SJCRH30 (cell line): ENCODE measurements at places on chromosomes 16 and 17. TPM values are rescaled to one million over a fixed set of nuclear protein-coding genes. Genes with fewer than 3 reads are reported as not detected.

TAT gene
- not detected in 2 replicates for total RNA-seq

KRT33A gene
- total RNA-seq = not detected in 2 replicates

PPM1E gene
- 2.7 and 3.2 TPM in 2 replicates for total RNA-seq

ZFP1 gene
- total RNA-seq = 8.4 and 10.9 TPM in 2 replicates

DNA sequence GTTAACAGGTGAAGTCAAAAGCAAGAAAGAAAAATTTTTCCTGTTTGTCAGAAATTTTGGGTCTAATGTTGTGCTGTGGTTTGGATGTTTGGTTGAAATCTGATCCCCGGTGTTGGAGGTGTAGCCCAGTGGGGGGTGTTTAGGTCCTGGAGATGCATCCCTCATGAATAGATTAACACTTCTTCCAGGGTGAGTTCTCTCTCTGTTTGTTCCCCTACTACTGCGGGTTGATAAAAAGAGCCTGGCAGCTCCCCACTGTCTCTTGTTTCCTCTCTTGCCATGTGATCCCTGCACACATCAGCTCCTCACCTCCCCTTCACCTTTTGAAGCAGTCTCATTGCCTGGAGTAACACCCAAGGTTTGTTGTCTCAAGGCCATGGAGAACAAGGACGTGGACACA lies 14.6 kb upstream of the CDH8 start:
- H3K36me3 ChIP-seq = no peaks in the 10 kb centered on the region
- no peak for DNase-seq
- H3K4me1 ChIP-seq = no peaks in the 10 kb centered on the region
- H3K4me3 ChIP-seq = no peak overlapping the region

DNA sequence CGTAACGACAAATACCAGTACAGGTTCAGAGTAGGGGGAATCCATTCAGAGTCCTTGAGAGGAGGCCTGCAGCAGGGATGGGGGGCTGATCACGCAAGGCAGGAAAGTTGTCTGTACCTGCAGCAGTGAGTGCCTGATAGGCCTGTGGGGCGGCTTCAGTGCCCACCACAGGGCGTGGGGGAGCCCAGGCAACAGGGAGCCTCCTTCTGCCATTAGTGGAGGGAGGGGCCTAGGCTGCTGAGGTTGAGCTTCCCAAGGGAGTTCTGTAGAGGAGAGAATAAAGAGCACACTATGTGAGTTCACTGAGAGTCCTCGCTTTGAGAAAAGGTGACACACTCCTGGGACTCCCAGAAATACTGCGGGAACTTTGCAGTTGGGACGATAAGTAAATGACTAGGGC lies 134.6 kb downstream of the SPECC1 start:
- no peak for DNase-seq
- H3K36me3 ChIP-seq = no peaks in the 10 kb centered on the region
- H3K27me3 ChIP-seq = 0 out of 2 replicates have a peak, but pooled peaks cover 3% of the 10 kb centered on the region
- H3K4me1 ChIP-seq = no peaks in the 10 kb centered on the region
- no peak overlapping the region for H3K27ac ChIP-seq

DNA sequence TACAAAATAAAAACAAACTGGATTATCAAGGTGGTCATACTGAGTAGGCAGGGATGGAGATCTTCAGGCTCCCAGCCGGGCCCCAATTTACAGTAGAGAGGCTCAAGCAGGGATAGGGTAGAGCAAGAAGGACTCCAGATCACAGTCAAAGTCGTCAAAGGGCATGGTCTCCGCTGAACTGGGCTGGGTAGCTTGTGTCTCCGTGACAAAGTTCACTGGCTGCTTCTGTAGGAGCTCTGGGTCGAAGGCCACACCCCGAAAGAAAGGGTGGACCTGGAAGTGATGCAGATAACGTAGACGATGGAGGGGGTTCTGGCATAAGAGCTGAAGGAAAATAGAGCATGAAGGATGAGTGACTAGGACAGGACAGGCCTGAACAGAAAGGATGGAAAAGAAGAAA lies 3.6 kb downstream of the RSKR start:
- no peak overlapping the region for H3K4me3 ChIP-seq
- DNase-seq = no peak
- H3K4me1 ChIP-seq = no peaks in the 10 kb centered on the region
- no peaks in the 10 kb centered on the region for H3K27me3 ChIP-seq
- peaks cover 35% of the 10 kb centered on the region for H3K36me3 ChIP-seq

DNA sequence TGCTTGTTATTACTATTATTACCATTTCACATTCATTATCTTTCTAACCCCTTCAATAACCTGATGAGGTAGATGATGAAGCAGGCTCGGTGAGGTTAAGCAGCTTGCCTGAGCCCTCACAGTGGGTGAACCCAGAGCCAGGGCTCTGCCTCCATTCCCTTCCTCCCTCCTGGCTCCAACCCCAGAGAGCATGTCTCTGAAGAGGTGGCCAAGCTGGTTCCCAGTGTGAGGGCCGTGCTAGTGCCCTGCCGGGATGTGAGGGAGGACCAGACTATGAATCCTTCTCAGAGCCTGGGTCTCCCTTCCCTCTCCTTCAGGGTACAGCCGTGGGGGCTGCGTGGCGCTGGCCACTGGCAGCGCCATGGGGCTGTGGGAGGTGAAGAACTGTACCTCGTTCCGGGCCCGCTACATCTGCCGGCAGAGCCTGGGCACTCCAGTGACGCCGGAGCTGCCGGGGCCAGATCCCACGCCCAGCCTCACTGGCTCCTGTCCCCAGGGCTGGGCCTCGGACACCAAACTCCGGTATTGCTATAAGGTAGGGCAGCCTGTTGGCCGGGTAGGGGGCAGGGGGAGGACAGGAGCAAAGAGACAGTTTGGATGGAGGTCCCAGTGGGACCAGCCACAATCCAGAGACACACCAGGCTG lies 49.6 kb downstream of the MRC2 start:
- DNase-seq = no peak
- H3K27ac ChIP-seq = no peak overlapping the region
- H3K27me3 ChIP-seq = no peaks in the 10 kb centered on the region
- peaks cover 2% of the 10 kb centered on the region; the same call in 1 of the 2 replicates for H3K36me3 ChIP-seq
- H3K4me1 ChIP-seq = no peaks in the 10 kb centered on the region

GRCh38 chr17:49379926-49380325 lies 17.9 kb upstream of the ZNF652 start:
- peaks cover 2% of the 10 kb centered on the region for H3K4me1 ChIP-seq
- no peak overlapping the region for H3K4me3 ChIP-seq
- H3K36me3 ChIP-seq = no peaks in the 10 kb centered on the region
